A549 treated with RU486 at 1 μM for 4 hours (cell line): ENCODE measurements at places on chromosomes 6 and 20. TPM values are rescaled to one million over a fixed set of nuclear protein-coding genes. Genes with fewer than 3 reads are reported as not detected.

ECT2L gene
- not detected in 5 replicates for total RNA-seq

VGLL2 gene
- total RNA-seq = not detected in 5 replicates

UBR2 gene
- 4.8 to 7.5 TPM (median 6.6 TPM) in 5 replicates for total RNA-seq

RIOK1 gene
- 10.1 to 13.4 TPM (median 12.9 TPM) in 5 replicates for total RNA-seq

GPANK1 gene
- total RNA-seq = 10.0 to 13.7 TPM (median 13.3 TPM) in 5 replicates

PTCRA gene
- not detected in 5 replicates for total RNA-seq

SLC16A10 gene
- 0.30 to 0.51 TPM (median 0.38 TPM) in 5 replicates for total RNA-seq

TMEM244 gene
- not detected in 5 replicates for total RNA-seq

CCND3 gene
- 116 to 179 TPM (median 176 TPM) in 5 replicates for total RNA-seq

FAM83C gene
- total RNA-seq = 0.05 to 0.13 TPM (median 0.09 TPM) in 4 of 5 replicates, not detected in the other

COL9A1 gene
- not detected in 5 replicates for total RNA-seq

OLIG3 gene
- total RNA-seq = not detected in 5 replicates

TRIM15 gene
- 0.20 TPM in 1 of 5 replicates, not detected in the others for total RNA-seq

EFCAB8 gene
- not detected in 5 replicates for total RNA-seq

PSORS1C2 gene
- not detected in 5 replicates for total RNA-seq

BFSP1 gene
- 4.0 to 6.0 TPM (median 4.6 TPM) in 5 replicates for total RNA-seq

KIAA0408 gene
- 5.3 to 8.3 TPM (median 5.9 TPM) in 5 replicates for total RNA-seq

SOBP gene
- 0.86 to 1.1 TPM (median 1.1 TPM) in 5 replicates for total RNA-seq

PAK5 gene
- total RNA-seq = not detected in 5 replicates

RIPOR3 gene
- 0.05 to 0.10 TPM (median 0.06 TPM) in 3 of 5 replicates, not detected in the others for total RNA-seq

KLC4 gene
- 5.6 to 8.1 TPM (median 7.2 TPM) in 5 replicates for total RNA-seq

BTNL2 gene
- total RNA-seq = not detected in 5 replicates

FOXP4 gene
- 15.9 to 26.4 TPM (median 21.2 TPM) in 5 replicates for total RNA-seq

LGSN gene
- total RNA-seq = 2.7 to 3.8 TPM (median 3.2 TPM) in 5 replicates

COL20A1 gene
- 0.69 to 1.8 TPM (median 0.79 TPM) in 5 replicates for total RNA-seq

PSMB8 gene
- 18.8 to 25.1 TPM (median 19.3 TPM) in 5 replicates for total RNA-seq

NHLRC1 gene
- 1.1 to 2.2 TPM (median 1.7 TPM) in 5 replicates for total RNA-seq

MYCT1 gene
- total RNA-seq = 0.03 to 0.13 TPM (median 0.09 TPM) in 4 of 5 replicates, not detected in the other

NRSN1 gene
- total RNA-seq = not detected in 5 replicates

HLA-DQB1 gene
- not detected in 5 replicates for total RNA-seq

GNAS gene
- 663 to 767 TPM (median 716 TPM) in 5 replicates for total RNA-seq

RFX6 gene
- not detected in 5 replicates for total RNA-seq

GLO1 gene
- 52.5 to 104 TPM (median 94.4 TPM) in 5 replicates for total RNA-seq

HRH3 gene
- not detected in 5 replicates for total RNA-seq

TPD52L1 gene
- 43.8 to 50.6 TPM (median 47.9 TPM) in 5 replicates for total RNA-seq

PDYN gene
- total RNA-seq = 0.06 TPM in 1 of 5 replicates, not detected in the others

BMP5 gene
- not detected in 5 replicates for total RNA-seq

CLVS2 gene
- total RNA-seq = 0.05 to 0.13 TPM (median 0.11 TPM) in 4 of 5 replicates, not detected in the other

GRM1 gene
- 0.05 to 0.08 TPM (median 0.06 TPM) in 4 of 5 replicates, not detected in the other for total RNA-seq

SLC35D3 gene
- 0.07 to 0.15 TPM (median 0.07 TPM) in 3 of 5 replicates, not detected in the others for total RNA-seq

MYH7B gene
- total RNA-seq = 0.03 to 0.04 TPM in 2 of 5 replicates, not detected in the others

CPNE5 gene
- total RNA-seq = 0.05 to 0.15 TPM (median 0.08 TPM) in 4 of 5 replicates, not detected in the other

TBX18 gene
- 12.7 to 21.0 TPM (median 15.1 TPM) in 5 replicates for total RNA-seq

SYTL3 gene
- 0.86 to 1.3 TPM (median 1.2 TPM) in 5 replicates for total RNA-seq

FAM184A gene
- total RNA-seq = 0.07 TPM in 1 of 5 replicates, not detected in the others

TREM1 gene
- 0.22 TPM in 1 of 5 replicates, not detected in the others for total RNA-seq

PTCHD4 gene
- 0.03 to 0.15 TPM (median 0.08 TPM) in 4 of 5 replicates, not detected in the other for total RNA-seq

PTK6 gene
- total RNA-seq = 1.8 to 3.3 TPM (median 2.4 TPM) in 5 replicates

ZBP1 gene
- total RNA-seq = 0.07 to 0.10 TPM in 2 of 5 replicates, not detected in the others
